ENCODE measurements at places on chromosomes 12 and 14.

GRCh38 chr12:73598626-73599025 lies 939.0 kb upstream of the ATXN7L3B start:
- DNase-seq = no peak

DNA sequence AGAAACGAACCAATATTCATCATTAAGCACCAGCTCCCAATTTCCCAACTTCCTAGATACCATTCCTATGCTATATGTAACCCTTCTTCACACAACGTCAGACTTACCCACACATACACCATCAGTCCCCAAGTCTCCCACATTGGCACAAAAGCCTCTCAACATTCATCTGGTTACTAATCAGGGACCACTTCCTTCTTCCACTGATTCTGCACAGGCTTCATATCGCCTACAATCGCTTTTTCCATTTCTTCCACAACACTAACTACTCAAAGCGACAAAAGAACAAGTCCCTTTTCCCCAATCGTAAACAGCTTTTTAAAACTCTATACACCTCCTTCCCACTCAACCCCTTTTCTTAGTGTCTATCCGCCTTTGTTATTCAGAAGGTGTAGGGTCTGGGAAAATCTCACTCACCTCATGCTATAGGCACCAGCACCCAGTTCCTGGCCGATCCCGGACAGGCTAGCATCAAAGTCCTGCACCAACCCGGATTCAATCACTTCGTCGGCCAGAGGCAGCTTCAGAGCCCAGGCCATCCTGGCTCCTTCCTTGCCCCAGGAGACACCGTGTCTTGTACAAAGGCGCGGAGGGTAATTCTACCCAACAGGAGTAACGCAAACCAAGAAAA lies 936 bp downstream of the TFCP2 start:
- DNase-seq = peak; percentile 26

- no peak for DNase-seq
Measured at GRCh38 chr12:167959-168600, 45.9 kb downstream of the SLC6A12 start.

DNA sequence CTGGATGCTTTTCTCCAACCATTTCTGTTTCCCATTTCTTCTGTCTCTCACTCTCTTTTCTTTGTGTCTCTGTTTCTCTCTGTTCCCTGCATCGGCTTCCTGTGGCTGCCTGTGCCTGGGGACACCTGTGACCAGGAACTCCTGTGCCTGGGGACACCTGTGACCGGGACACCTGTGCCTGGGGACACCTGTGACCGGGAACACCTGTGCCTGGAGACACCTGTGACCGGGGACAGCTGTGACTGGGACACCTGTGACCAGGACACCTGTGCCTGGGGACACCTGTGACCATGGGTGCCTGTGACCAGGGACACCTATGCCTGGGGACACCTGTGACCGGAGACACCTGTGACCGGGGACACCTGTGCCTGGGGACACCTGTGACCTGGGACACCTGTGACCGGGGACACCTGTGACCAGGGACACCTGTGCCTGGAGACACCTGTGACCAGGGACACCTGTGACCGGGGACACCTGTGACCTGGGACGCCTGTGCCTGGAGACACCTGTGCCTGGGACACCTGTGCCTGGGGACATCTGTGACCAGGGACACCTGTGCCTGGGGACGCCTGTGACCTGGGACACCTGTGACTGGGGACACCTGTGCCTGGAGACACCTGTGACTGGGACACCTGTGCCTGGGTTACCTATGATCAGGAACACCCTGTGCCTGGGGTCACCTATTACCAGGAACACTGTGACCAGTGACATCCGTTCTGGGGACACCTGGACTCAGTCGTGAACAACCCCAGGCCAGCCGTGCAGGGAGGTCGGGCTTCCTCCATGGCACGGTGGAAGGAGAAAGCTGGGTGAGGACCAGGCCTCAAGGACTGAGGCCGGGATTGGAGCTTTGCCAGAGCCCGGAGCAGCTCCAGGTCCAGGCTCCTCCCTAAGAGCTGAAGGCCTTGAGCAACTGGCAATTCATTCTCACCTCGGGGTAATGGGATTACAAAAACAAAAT lies 23.4 kb upstream of the FBRSL1 start:
- no peak for DNase-seq

- DNase-seq = no peak
Measured at GRCh38 chr14:46940611-46941010, 289.0 kb upstream of the RPL10L start.

DNA sequence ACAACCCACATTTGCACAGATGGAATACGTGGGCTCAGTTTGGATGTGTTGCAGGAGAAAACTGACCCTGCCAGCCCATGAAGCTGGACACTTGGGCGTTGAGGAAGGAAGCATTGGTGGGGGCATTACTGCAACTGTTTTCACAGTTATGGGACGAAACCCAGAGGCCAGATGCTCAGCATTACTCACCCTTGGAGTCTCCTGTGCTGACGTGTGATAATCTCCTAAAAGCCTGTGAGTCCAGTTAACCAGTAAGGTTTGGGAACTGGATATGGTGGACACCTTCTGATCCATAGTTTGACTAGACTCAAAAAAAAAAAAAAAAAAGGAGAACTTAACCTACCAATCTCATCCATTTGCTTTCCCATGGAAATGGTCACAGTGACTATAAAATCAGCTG lies 52.8 kb upstream of the EGLN3 start:
- DNase-seq = no peak

GRCh38 chr12:45681465-45681864 lies 48.0 kb upstream of the ARID2 start:
- no peak for DNase-seq

GRCh38 chr12:20211981-20212421 lies 156.3 kb upstream of the PDE3A start:
- DNase-seq = peak; percentile 9

DNA sequence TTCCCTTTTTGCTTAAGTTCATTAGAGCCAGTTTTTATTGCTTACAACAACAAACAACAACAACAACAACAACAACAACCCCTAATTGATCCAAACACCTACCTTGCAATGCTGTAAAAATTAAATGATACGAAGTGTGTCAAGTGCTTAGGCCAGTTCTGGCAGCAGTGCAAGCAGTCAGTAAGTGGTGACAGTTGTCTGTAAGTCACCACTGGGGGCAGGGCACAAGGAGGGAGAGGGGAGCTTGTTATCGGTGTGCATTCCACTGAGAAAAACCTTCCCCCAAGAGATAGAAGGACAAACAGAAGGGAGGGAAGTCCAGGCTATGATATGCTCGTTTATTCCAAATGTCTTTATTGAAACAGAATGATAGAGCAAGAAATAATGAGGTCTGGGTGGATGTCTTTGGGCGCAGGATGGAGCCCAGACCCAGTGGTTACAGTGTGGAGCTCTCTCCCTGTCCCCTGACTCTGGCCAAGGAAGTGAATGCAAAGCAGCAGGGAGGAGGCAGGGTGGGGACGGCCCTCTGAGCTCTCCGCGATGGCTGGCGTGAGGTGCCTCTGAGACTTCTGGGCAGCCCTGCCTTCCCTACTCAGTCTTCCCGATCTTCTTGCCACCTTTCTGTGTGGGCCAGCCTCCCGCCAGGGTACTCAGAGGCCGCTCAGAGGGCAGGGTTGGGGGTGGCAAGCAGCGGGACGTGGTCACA lies 6.5 kb downstream of the SLC22A17 start:
- DNase-seq = no peak

DNA sequence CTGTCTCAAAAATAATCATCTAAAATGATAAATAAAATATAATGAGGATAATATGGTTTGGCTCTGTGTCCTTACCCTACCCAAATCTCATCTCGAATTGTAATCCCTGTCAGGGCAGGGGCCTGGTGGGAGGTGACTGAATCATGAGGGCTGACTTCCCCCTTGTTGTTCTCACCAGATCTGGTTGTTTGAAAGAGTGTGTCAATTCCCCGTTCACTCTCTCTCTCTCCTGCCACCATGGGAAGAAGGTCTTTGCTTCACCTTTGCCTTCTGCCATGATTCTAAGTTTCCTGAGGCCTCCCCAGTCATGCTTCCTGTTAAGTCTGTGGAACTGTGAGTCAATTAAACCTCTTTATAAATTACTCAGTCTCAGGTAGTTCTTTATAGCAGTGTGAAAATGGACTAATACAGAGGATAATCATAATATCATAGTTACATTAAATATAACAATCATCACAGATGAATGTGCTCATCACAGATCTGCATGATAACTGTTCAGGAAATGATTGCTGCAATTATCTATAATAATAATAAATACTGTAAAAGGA lies 12.6 kb downstream of the EFCAB11 start:
- DNase-seq = no peak

- DNase-seq = peak; percentile 35
Measured at GRCh38 chr14:87883750-87884149, 109.2 kb downstream of the GALC start.

GRCh38 chr14:34334329-34334728 lies 127.7 kb downstream of the SPTSSA start:
- DNase-seq = no peak

DNA sequence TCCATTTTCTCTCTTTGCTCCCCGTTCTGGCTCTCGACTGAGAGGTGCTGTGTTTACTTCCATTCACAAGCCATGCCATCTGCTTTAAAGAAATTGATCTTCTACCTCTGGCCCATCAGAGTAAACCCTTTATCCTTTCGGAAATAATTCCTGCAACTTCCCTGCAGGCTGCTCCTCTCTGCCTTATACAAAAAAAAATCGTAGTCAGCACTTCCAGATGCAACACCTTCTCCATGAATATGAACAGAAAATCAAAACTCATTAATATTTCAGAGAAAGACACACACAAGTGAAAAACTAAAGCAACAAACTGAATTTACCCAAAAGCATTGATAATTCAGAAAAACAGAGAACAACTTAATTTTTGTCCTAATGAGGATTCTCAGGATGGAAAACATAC lies 127.6 kb upstream of the FSCB start:
- DNase-seq = no peak

GRCh38 chr12:25286837-25287236 lies 36.1 kb upstream of the KRAS start:
- DNase-seq = no peak

DNA sequence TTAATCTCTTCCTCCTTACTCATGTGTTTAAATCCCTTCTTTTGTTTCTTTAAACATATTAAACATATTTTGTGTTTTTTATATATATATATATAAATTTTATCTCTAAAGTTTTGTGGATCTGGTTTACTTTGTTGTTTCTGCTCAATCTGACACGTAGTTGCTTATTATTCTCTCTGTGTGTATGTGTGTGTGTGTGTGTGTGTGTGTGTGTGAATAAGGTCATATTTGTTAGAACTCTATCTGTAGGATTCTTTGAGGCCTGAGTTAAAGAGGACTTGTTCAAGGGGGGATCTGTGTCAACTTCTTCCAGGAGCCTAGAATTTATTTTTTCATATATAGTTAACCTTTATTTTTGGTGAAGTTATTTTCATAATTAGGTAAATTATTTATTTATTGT lies 2.7 kb downstream of the GPR65 start:
- no peak for DNase-seq
